HCT116 (cell line): ENCODE measurements at places on chromosomes 11 and 22. TPM values are rescaled to one million over a fixed set of nuclear protein-coding genes. Genes with fewer than 3 reads are reported as not detected.

Gene SOX6
- total RNA-seq = 0.81 TPM

Gene EFCAB6
- total RNA-seq = 0.52 TPM

Gene SLC5A4
- 0.22 TPM for total RNA-seq

Gene RPS25
- total RNA-seq = 1,404 TPM

Gene TRMU
- total RNA-seq = 65.4 TPM

Gene SYT7
- 27.4 TPM for total RNA-seq

Gene GRAMD4
- total RNA-seq = 25.8 TPM

Gene DCDC1
- 1.5 TPM for total RNA-seq

- peak; percentile 54 for DNase-seq
Measured at GRCh38 chr22:24525416-24526037, 29.4 kb downstream of the GUCD1 start.

DNA sequence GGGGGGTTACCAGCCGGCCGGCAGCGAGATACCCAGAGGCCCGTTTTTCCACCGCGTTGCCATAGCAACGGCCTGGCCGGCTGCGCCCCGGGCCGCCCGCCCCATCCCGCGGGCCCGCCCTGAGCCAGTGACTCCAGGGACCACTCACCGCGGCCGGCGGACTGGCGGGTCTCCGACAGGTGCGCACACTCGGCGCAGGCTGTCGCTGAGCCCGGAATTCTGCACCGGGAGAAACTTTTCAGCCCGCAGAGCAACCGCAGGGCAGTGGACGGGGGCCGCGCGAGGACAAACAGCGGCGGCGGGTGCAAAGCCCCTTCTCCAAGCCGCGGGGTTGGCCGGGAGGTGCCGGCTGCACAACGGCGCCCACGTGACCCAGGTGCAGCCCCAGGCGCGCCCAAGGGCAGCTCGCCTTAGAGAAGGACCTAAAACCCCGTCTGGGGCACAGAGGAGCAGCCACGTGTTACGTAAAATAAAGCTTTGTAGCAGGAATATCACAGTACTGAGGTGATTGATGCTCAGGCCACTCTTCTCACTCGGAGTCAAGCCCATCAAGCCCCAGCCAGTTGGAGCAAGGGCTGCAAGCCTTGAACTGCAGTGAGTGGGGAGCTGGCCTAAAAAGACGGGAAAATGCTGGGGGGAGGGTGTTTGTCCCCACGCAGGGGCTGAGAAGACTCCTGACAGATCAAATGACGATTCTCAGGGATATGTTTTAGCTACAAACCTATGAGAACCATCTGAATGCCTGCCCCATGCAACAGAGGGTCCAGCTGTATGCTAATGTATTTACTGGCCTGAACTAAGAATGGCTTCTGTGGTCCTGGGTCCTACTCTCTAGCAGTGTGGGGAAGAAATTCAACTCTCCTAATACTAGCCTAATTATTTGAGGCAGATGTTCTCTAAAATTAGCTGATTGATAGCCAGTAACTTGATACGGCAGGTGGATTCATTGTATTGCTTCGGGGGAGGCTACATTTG is at the start of gene STK33:
STK33 (minus strand) TSS at position 294 of the 975 bp plus-strand sequence. CDS start 119,323 bp downstream, outside the sequence.
- DNase-seq = peak; percentile 34

- DNase-seq = no peak
Measured at GRCh38 chr11:35138606-35138942, 397 bp upstream of the CD44 start.

GRCh38 chr11:69156673-69157155 is 979 bp downstream of the SMIM38 start:
- no peak for DNase-seq

DNA sequence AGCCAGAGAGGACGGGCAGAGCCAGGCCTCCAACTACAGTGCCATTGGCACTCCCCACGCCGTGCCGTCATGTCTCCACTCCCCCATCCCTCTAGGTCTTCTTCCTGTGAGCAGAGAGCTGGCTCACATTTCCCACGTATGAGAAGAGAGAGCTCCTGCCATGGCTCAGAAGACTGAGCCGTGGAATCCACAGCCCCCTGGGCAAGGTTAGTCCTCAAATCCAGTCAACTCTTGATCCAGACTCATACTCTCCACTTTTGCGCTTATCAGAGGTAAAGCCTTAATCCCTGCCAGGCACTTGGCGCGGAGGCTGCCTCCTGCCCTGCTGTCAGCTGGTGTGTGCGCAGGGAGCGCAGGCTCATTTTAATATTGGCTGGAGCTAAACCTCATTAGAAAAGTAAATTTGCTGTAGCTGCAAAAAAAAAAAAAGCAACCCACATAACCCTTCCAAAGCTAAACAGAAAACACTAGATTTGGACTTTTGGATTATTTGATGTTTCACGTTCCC is 4.7 kb downstream of the B3GAT1 start:
- DNase-seq = no peak

DNA sequence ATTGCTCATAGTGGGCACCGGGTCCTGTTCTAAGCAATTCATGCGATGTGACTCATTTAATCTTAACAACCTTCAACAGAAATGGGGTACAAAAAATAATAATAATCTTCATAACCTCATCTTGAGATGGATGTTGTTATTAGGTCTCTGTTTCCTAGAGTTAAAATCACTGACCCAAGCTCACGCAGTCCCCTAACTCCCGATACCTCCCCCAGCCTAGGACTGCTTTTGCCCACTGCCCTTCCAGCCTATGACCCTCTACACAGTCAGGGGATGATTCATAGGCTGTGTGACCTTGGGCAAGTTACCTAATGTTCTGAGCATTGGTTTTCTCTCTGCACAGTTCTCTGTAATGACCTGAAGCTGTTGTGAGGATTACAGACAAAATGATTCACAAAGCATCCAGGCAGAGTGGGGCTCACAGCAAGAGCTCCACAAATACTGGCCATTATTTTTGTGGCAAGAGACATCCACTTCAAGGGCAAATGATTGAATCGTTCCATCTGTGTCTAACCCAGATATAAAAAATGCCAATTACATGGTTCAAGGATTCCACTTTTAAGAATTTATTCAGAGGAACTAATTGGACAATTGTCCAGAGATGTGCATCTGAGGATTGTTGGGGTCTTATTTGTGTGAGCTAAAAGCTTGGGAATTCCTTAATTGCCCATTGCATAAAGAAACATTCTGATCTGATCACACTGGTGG is 20.0 kb downstream of the MTFP1 start:
- no peak for DNase-seq

GRCh38 chr11:11813288-11813962 is 28.3 kb upstream of the USP47 start:
- peak; percentile 31 for DNase-seq

- no peak for DNase-seq
Measured at GRCh38 chr11:30006876-30007275, 10.0 kb downstream of the KCNA4 start.

- DNase-seq = no peak
Measured at GRCh38 chr11:20054584-20054983, 105.7 kb downstream of the DBX1 start.

GRCh38 chr11:110455718-110456117 is 26.0 kb downstream of the FDX1 start:
- no peak for DNase-seq

- DNase-seq = no peak
Measured at GRCh38 chr11:118046964-118047700, 29.7 kb upstream of the TMPRSS4 start.

GRCh38 chr11:109405671-109406070 is 16.3 kb upstream of the C11orf87 start:
- DNase-seq = no peak

DNA sequence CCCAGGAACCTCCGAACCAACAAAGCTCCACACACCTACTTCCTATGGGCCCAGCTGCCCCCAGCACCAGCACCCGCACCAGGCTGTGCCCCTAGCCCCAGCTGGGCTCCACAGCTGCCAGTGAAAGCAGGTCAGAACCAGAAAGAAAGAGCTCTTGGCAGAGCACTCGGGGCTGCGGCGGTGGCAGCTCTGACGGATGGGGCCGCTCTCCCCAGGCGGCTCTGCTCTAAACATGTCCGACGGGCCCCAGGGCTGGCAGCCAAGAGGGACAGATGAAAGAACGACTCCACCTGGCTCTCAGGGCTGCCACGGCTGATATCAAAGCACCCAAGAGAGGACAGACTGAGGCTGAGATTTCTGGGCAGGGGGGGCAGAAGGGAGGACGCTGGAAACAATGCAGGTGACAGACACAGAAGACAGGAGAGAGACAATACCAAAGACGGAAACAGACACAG is 25.7 kb downstream of the LRFN4 start:
- no peak for DNase-seq

DNA sequence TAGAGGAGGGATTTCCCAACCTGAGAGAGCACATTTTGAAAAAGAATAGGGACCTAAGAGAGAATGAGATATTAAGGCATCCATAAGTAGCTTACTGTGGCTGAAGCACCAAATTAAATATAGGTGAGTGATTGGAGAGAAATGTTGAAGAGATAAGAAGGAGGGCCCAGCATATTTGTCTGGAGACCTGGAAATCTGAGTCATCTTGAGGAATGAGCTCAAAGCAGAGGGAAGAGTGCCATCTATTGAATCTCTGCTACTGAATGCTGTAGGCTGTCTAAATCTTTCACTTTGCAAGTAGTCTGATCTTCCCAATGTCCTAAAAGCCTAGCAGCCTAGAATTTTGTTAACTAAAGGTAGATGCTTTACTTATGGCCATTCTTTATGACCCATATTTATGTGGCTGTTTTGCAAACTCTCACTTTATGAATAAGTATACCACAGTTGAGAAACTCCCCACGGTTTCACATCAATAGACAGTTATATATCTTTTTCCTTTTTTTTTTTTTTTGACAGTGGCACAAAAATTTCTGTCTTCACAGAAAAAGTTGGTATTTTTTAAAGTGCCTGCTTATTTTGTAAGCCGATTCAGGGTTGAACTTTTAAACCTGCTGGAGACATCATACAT is 2093.5 kb downstream of the LRRC4C start:
- no peak for DNase-seq

GRCh38 chr11:102843489-102843888 is at the start of gene MMP3:
TSS of gene MMP3 (minus strand) at chr11:102843609. CDS start at chr11:102843546, 63 bp downstream.
- no peak for DNase-seq

- DNase-seq = no peak
Measured at GRCh38 chr22:47143249-47143938, 380.9 kb downstream of the TBC1D22A start.

DNA sequence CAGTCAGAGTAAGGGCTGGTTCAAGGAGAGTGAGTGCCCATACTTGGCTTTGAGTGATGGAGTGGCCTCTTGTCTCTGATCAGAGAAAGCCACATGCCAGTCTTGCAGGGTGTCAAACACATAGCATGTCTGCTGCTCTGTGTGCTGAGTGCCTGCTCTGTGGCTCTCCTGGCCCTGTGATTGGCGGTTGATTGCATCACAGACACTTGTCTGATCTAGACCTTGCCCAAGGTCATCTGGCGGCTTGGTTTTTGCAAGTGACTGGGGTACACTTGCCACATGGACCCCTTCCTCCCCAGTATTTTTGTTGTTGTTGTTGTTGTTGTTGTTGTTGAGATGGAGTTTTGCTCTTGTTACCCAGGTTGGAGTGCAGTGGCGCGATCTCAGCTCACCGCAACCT is 10.3 kb downstream of the OSBP2 start:
- no peak for DNase-seq
